Activated T-helper 1 cell treated with anti-CD3 and anti-CD28 coated beads, Interleukin-2, amount 50 U/mL, for 16 hours (primary cell): ENCODE measurements at places on chromosomes 12 and 14.
A peak's percentile ranks its signal among the peaks of the same experiment; 100 is the strongest.

DNA sequence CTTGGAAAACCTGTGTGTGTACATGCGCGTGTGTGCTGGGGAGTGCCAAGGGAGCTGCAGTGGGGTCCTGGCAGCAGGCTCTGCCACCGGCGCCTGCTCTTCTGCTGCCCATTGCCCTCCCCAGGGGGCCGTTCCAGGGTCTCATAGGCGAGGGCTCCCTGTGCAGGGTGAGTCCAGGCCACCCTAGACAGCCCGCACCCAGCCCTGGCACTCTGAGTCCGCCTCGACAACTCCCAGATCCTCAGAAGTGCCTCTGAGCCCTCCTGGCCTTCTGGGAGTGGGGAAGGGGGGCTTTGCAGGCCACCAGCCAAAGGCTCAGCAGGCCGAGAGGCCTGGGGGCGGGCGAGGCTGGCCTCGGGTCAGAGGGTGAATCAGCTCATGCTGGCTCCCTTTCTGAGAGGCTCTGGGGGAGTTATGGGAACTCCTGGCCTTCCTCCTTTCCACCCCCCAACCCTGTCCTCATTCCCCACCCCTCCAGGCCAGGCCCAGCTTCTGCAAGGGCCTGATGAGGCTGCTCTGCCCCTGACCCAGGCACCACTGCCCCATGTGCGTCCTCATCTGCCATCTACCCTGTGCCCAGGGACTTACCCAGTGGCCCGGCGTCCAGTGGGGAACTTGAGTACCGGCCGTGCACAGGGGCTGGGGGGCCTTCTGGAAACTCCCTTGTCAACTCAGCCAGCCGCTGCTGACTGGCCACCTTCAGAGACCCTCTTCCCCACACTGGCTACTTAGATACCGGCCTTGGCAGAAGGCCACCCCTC, 2.1 kb upstream of the TEDC1 start:
- no peak for DNase-seq

GRCh38 chr12:47038270-47038748, 41.1 kb upstream of the PCED1B start:
- DNase-seq: no peak

- DNase-seq: peak; percentile 41
Measured at GRCh38 chr14:23068789-23069412, 11.6 kb upstream of the CDH24 start.

DNA sequence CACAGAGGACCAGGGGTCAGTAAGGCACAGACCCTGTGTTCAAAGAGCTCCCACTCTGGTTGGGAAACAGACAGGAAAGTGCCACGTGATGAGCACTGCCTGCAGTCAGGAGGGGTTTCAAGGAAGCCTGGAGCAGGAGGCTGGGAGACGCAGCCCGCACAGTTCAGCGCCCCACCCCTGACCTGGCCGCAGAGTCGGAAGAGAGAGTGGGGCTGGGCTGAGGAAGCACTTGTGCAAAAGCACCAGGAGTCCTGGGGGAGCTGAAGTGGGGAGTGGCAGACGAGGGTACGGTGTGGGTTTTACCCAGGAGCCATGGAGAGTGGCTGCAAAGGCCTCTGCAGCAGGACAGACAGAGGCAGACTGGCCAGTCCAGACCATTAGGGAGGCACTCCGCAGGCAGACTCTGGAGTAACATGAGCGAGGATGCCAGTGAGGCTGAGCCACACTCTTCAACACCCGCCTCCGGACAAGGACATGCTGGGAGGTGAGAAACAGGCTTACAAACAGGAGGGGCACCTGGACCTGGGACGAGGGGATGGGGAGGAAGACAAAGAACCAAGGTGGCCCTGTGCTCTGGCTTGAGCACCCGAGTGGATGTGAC, 85.7 kb upstream of the GPR68 start:
- DNase-seq: no peak

DNA sequence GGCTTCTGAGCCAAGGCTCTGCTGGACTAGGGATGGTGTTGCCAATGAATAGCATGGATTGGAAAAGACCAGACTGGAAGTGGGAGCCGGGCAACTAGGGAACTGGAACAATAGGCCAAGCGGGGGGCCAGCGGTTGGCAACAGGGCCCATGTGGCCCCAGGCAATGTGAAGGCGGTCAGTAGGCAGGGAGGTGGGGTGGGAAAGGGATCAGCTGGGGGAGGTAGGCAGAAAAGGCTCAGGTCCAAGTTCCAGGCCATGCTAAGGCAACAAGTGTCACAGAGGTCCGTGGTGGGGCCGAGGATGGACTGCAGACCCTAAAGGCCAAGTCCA, 14.9 kb upstream of the MLXIP start:
- no peak for DNase-seq

GRCh38 chr14:70114621-70115156, 74.1 kb downstream of the SLC8A3 start:
- DNase-seq: no peak

DNA sequence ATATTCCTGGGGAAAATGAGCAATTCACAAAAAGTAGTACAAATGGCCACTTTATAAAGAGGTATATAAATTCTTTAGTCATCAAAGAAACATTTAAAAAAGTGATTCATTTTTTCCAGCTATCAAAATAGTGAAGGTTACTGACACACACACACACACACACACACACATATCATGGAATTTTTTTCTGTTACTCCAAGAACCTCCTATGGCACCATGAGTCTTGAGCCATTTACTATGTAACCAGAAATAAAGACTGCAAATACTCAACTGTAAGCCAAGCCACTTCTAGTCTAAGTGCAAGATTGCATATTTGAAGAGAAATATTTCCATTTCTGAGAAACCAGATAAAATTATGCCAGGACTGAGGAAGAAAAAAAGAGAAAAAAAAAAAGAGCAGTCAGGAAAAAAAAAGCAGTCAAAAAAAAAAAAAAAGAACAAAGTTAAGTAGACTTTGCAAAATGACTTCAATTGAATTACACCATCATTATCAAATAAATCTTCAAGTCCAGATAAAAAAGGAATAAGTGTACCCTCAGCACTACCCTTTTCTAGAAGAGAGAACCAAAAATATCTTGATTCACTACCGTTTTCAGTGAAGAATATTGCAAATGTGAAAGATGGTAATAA, 275.7 kb downstream of the DAD1 start:
- DNase-seq: no peak

DNA sequence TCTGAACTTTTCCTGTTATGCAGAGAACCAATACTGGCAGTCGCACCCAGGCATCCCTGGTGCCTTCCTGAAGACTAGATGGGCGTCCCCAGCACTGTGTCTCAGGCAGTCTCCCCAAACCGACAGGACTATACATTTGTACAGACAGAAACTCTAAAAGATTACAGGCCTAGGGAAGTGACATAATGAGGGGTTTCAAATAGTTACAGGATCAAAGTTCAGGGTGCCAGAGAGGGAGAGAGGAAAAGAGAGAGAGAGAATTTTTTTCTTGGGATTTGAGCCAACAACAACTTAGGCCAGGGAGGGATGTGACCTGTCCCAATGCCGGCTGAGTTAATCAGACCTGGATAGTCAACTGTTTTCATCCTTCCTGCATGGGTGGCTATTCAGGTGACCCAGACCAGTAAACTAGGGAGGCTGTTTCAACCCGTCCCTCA, 9.3 kb upstream of the GMFB start:
- DNase-seq: no peak

DNA sequence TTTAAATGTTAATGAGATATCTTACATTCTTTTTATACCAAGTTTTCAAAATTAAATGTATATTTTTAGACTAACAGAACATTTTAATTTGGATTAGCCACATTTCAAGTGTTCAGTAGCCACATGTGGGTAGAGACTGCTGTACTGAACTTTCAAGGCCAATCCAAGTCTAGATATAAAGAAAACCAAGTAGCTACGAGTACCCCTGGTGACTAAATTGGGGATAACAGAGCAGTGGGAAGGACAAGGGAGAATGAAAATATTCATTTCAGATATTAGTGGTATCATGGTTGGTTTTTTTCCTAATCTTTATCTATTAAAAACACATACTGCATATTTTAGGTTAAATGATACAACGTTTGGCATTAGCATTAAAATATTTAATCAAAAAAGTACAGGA, 69.4 kb upstream of the RHOJ start:
- no peak for DNase-seq

DNA sequence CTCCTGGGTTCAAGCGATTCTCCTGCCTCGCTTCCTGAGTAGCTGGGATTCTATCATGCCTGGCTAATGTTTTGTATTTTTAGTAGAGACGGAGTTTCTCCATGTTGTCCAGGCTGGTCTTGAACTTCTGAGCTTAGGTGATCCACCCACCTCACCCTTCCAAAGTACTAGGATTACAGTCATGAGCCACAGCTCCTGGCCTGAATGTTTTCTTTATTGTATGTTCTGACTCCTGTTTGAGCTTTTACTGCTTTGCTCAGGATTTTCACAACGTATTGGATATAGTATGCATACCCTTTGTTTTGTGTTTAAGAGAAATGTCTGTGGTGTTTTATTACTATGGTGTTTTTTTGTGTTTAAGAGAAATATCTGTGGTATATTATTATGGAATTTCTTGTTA, 37.2 kb downstream of the ATF7IP start:
- DNase-seq: no peak

- DNase-seq: no peak
Measured at GRCh38 chr14:51394804-51395203, 154.8 kb downstream of the TMX1 start.

DNA sequence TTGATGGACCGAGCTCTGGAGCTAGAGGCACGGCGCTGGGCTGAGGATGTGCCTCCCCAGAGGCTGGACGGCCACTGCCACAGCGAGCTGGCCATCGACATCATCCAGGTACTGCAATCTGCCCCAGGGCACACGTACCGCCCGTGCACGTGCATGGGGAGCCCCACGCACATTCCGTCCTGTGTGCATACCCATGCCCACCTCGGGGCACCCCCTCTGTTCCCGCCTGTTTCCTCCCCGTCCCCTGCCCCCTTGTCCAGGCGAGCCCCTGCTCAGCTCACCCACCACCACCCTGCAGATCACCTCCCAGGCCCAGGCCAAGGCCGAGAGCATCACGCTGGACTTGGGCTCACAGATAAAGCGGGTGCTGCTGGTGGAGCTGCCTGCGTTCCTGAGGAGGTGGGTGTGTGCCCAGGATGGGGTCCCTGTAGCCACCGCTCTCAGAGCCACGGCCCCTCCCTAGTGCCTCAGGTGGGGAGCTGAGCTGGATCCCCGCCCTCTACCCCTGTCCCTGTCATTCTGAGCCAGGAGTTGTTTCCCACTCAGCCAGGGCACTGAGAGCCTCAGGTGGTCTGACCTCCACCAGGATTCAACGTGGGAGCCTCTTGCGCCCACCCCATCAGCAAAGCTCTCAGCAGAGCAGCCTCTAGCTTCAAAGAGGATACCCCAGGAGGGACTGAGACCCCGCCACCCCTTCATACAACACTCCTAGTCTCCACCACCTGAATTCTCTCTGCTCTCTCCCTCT, 6.9 kb downstream of the TNFAIP2 start:
- DNase-seq: no peak

GRCh38 chr12:9760699-9761418, at the start of gene CD69:
CD69 (minus strand) TSS chr12:9760901; CDS start chr12:9760820, 81 bp downstream.
- peak; percentile 68 for DNase-seq

- no peak for DNase-seq
Measured at GRCh38 chr14:65792208-65792905, 379.8 kb downstream of the FUT8 start.

DNA sequence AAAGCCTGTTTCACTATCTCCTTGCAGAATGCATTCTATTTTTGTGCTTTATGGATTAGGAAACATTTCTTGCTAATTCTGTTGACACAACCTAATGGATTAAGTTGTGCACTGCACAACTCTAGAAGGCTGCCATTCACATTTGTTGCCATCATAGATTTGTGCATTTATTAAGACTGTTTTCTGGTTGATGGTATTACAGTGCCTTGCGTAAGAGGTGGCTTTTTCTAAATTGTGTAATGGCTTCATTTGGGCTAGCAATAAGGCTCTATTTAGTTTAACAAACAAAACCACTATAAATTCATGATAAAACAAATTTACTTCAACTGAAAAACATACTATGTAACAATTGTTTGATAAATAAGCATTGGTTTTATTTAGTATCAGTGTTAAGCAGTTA, 175.9 kb downstream of the TRHDE start:
- DNase-seq: no peak

GRCh38 chr14:105879867-105880561, 353.6 kb downstream of the TMEM121 start:
- no peak for DNase-seq

DNA sequence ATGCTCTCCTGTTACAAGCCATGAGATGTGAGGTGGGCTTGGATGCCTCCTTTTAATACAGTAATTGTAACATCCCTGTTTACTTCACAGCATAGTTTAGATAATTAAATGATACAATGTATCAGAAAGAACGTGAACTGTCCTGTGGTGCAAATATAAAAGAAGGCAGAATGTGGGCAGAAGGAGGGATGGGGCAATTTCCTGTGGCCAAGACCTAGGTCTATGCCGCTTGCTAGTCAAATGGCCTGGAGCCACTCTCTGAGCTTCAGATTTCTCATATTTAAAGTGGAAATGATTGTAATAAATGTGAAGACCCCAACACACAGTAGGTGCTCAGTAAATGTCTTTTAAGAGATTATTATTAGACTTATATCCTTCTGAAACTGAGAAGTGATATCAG, 24.0 kb upstream of the EVL start:
- DNase-seq: no peak

DNA sequence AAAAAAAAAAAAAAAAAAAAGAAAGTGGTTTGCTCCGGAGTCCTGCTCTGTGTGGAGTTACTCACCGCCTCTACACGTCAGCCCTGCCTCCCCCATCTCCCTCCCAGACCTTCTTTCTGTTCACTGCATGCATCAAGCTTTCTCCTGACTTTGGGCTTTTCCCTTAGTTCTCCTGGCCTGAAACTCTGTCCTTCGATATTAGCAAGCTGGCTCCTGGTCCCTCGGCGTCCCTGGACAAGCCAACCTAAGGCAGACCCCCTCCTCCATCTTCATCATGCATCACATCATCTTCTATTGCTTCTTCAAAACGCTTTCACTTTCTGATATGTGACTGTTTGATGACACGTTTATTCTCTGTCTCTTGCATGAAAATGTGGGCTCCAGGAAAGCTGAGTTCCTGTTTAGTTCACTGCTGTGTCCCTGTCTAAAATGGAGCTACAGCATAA, 40.6 kb downstream of the SLC15A4 start:
- no peak for DNase-seq

DNA sequence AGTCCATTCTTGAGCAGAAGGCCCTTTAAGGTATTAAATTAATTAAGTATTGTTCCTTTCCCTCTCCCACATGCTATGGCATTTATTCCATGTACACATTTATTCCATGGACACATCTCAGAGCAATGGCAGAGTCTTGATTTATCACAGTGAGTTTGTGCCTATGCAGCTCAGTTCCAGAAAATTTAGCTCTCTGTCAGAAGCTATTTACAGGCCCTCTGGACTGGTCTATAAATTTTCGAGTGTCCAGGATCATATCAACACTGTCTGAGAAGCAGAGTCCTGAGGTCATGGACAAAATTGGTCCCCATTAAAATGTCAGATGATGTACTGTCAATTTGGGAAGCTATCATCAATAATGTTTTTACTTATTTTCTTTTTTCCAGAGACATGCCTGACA, 65.5 kb downstream of the TTC7B start:
- no peak for DNase-seq

- DNase-seq: no peak
Measured at GRCh38 chr14:30443368-30444007, 115.5 kb upstream of the G2E3 start.
